ENCODE measurements at places on chromosomes 16 and 17. TPM values are rescaled to one million over a fixed set of nuclear protein-coding genes. Genes with fewer than 3 reads are reported as not detected.

Gene ZNHIT3
- total RNA-seq, result 37.2 TPM

DNA sequence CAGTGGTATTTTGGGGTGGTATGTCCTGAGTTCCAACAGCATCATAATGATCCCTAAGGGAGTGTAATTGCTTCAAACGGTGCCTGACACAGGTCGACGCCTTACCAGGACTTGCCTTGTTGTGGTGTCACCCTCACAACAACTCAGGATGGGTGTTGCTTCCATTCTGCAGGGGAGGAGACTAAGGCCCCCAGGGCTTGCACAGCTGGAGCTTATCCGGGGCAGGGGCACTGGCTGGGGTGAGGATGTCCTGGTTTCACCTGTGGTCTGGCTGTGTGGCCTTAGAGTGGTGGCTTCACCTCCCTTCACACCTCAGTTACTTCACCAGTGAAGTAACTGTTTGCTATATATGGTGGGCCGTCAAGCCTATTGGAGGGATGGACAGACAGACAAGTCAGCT lies 23.3 kb downstream of the LLGL2 start:
- no peak for DNase-seq

- DNase-seq, result no peak
These were observed 20.9 kb downstream of the FCSK start for GRCh38 chr16:70475054-70475871.

Gene SPN
- 0.10 TPM for total RNA-seq

DNA sequence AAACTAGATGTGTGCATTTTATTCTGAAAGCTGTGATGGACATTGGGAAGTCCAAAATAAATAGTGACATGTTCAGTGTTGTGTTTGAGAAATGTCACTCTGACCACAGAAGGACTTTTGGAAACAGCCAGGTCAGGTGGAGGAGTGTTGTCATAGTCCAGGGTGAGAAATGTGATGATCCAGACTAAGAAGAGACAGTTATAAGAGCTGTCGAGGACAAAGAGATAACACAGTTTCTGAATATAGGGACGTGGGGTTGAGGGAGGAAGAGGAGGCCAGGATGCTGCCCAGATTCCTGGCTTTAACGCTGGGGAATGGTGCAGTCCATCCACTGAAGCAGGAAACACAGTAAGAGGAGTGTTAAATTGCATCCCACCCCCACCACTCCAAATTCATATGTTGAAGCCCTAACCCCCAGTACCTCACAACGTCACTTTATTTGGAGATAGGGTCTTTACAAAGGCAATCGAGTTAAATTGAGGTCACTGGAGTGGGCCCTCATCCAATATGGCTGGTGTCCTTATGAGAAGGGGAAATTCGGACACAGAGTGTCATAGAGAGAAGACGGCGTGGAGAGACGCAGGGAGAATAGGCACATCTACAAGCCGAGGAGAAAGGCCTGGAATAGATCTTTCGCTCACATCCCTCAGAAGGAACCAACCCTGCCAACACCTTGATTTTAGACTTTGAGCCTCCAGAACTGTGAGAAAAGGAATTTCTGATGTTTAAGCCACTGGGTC lies 71.3 kb downstream of the VAT1L start:
- no peak for DNase-seq

DNA sequence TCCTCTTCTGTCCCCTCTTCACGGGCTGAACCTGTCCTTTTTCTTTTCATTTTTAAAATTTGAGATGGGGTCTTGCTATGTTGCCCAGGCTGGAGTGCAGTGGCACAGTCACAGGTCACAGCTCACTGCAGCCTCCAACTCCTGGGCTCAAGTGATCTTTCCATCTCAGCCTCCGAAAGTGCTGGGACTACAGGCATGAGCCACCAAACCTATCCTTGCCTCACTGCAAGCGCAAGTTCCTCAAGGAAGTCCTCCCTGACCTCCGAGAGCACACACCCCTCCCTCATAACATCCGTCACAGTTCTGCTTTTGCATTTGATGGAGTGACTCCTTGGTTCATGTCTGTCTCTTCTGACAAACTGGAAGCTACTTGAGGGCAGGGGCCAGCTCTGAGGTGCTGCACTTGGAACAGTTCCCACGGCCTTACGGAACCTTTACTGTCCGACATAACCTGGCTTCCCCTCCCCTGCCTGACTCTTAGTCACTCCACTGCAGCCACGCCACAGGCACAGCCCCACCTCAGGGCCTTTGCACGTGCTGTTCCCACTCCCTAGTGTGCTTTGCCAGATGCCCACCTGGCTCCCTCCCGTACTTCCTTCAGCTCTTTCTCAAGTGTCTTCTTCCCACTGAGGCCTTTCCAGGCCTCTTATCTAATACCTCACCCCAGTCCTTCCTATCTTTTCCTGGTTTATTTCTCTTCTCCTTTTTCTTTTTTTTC lies 4.4 kb downstream of the TBX6 start:
- no peak for DNase-seq

DNA sequence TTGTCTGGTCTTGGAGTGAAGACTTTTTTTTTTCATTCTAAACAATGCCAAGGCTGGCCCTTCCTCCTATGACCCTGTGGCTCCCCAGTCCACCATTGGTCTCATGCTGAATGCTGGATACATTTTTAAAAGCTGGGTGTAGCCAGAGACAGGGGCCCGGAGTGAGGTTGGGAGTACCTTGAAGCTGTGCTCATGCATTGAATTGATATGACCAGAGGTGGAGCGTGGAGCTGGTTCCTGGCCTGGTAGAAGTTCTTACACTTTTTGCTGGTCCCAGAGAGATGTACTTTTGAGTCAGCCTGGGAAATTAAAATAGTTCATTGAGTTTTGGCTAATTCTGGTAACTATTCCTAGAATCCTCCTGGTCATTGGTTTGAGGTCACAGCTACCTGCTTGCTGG lies 83.6 kb downstream of the CMIP start:
- no peak for DNase-seq

DNA sequence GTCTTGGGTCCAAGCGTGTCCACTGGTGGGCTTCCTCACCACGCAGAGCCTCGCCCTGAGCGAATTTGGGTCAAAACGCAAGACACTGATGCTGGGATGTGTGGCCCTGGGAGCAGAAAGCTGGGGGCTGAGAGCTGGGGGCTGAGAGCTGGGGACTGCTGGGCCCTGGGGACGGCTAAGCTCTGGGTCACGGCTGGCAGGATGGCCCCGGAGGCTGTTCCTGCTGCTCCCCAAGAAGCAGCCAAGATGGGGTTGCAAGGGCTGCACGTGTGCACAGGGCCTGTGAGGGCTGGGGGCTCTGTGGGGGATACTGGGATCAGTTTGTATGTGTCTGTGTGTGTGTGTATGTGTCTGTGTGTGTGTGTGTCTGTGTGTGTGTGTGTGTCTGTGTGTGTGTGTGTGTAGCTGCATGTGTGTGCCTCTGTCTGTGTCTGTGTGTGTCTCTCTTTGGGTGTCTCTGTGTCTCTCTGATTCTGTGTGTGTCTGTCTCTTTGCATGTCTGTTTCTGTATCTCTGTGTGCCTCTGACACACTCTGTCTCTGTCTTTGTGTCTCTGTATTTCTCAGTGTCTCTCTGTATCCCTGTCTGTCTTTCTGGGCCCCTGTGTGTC lies 38.2 kb upstream of the CIBAR2 start:
- no peak for DNase-seq

GRCh38 chr16:2467528-2468232 lies 3.4 kb upstream of the NTN3 start:
- peak; percentile 41 for DNase-seq

Gene KRT31
- not detected for total RNA-seq

GRCh38 chr16:72814226-72814625 lies 233.7 kb downstream of the ZFHX3 start:
- DNase-seq, result no peak

DNA sequence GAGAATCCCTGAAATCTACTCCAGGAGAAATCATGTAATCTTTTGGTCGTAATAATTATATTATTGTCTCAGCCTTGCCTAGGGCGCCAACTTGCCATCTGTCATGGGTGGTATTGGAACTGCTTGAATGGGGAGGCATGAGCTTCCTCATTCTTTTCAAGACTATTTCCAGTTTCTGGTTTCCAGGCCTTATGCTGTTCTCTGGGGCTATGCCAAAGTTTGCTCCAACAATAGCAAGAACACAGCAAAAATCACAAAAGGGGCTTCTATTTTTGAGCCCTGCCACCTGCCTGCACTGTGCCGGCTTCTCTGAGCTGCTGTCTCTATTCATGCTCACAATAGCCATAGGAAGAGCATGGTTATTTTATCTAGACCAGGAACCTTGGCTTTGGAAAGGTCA lies 111.7 kb downstream of the SPECC1 start:
- DNase-seq, result no peak

Gene FAM234A
- 36.5 TPM for total RNA-seq

DNA sequence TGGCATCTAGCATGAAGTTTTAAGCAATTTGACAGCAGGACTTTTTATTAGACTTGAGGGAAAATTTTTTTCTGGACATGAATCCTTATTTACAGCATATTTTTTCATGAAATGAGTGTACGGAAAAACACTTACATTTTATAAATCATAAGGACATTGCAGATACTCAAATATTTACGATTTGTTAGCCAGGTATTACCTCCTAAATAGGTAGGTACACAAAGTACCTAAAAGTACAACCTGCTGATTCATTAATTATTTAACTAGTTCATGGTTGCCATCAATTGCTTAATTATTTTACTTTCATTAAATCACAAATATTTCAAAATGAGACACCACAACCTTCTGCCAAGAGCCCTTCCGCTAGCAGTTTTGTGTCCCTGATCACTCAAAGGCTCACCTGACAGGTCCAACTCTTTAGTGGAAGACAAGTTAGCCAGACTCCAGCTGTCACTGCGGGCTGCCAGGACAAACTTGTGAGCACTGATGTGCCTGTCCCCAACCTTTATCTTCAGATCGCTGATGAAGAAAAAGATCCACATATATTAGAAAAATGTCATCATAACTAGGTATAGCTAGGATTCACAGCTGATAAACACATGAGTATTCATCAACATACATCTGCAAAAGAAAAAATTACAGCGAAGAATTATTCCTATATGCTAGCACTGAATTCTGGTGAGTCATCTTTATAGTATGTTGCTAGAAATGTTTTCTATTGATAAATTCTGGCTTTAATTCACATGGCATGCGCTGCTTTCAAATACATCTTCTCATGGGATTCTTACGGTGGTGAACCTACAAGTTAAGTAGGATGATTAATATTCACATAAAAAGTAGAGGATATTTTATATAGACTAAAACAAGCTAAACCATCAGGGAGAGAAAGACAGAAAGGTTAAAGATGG lies 28.2 kb downstream of the ANKFY1 start:
- no peak for DNase-seq

Gene C16orf96
- total RNA-seq, result not detected

Gene CDRT15
- total RNA-seq, result not detected

DNA sequence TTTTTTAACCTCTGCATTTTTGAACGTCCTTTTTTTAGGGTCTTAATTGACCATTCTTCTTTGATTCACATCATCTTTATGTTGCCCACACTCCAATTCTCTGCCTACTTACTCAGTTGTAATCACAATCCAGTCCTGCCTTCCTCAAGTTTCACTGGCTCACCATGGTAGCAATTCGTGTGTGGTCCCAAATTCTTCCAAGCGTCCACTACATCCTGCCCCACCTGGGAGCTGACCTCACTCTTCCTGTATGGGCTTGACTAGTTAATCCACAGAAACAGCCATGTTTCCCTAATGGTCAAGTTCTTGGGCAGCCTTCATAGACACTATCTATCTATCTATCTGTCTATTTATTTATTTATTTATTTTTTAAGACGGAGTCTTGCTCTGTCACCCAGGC lies 7.1 kb downstream of the TLCD2 start:
- DNase-seq, result no peak

DNA sequence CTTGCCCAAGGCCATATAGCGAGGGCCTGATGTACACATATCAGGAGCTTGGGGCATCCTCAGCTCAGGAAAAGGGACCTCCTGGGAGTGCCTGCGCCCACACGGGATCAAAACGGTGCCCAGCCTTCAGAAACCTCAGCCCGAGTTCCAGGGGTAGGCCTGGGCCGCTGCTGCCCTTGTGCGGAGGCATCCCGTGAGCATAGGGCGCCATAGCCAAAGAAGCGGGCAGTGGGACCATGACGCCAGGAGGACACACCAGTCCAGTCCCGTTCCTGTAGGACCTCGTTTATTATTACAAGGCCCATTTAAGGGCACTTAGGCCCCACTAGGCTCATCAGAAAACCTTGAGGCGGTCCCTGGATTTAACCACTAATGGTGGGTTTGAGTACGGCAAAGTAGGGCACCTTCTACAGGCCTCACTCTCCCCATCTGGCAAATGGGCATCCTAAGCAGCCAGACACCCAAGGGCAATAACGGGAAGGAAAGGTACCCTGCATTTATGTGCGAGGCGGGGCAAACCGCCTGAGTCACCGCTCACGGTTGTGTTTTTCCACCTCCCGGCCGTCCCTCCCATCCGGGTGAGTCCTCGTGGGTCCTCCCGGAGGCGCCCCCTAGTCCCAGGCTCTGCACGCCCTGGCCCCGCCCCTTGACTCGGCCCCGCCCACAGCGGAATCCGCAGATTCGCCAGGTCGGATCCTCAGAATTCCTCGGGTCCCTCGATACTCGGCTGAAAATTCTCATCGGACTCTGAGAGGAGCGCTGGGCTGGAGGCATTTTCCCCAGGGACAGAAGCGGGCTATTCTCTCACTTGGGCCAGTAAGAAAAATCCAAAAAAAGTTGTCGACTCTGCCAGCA lies 726 bp upstream of the SETD1A start:
- DNase-seq, result peak; percentile 77
